NCI-H226 (cell line): ENCODE measurements at places on chromosomes 12 and 14.

GRCh38 chr12:102954134-102954533 lies 3.3 kb upstream of the ASCL1 start:
- no peak for DNase-seq

GRCh38 chr12:34021071-34021470 lies 1.2 kb upstream of the ALG10 start:
- DNase-seq = no peak

- DNase-seq = no peak
Observed at GRCh38 chr14:21162081-21162480, 6.2 kb upstream of the OR5AU1 start.

GRCh38 chr14:53744857-53745256 lies 211.8 kb downstream of the BMP4 start:
- DNase-seq = no peak

GRCh38 chr14:48943913-48944312 lies 642.3 kb downstream of the RPS29 start:
- peak; percentile 82 for DNase-seq

DNA sequence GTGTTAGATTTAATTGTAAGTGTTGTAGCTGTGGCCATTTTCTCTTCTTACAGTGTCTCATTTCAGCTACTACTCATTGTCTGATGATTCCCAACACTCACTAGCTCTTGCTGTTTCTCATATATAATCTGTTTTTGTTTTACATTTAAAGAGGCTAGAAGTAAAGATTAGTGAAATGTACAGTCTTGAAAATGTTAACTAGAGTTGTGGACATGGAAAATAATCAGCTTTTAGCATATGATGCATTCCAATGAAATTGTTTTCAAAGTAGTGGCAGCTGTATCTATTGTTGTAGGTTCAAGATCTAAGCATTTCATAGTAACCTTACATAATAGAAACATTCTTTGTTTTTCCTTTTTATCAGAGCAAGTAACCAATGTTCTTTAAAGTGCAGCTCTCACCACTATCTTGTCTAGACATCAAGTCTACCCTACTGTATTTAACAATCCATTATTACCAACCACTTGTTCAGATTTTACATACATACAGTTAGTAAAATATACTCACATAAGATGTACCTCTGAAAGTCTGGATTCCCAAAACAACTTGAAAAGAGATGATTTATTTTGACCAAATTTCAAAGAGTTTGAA lies 76.9 kb downstream of the PPHLN1 start:
- DNase-seq = no peak

- no peak for DNase-seq
Observed at GRCh38 chr12:24268663-24269186, 319.3 kb upstream of the SOX5 start.

DNA sequence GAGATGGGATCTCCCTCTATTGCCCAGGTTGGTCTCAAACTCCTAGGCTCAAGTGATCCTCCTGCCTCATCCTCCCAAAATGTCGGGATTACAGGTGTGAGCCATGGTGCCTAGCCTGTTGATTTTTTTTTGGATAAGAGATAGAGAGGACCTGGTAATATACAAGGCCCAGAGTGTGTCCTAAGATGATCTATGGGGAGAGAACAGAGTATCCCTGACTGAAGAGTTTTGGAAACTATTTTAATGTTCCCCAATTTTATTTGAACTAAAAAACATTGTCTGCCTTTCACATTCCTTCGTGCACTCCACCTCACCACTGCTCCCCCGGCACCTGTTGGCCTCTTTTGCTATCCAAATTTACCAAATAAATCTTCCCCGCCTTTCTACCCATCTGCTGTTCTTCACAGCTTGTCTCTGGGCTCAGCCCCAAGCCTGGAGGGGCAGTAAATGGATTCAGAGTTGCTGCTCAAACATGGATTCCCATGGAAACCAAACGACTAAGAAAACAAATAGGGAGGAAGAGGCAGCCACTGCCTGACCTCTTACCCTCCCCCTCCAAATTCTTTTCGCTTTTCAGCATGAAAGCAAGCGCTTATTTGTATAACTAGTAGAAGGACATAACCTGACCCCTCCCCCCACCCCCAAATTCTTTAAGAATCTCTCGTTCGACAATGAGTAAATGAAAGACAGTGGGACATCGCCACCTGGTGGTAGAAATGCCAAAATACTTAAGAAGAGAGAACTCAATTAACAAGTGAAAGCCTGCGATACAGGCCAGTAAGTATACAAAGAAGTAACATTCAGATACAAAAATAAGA lies 22.6 kb downstream of the OR10G3 start:
- peak; percentile 77 for DNase-seq

GRCh38 chr14:94081386-94081820 lies 293 bp downstream of the IFI27L1 start:
- no peak for DNase-seq

DNA sequence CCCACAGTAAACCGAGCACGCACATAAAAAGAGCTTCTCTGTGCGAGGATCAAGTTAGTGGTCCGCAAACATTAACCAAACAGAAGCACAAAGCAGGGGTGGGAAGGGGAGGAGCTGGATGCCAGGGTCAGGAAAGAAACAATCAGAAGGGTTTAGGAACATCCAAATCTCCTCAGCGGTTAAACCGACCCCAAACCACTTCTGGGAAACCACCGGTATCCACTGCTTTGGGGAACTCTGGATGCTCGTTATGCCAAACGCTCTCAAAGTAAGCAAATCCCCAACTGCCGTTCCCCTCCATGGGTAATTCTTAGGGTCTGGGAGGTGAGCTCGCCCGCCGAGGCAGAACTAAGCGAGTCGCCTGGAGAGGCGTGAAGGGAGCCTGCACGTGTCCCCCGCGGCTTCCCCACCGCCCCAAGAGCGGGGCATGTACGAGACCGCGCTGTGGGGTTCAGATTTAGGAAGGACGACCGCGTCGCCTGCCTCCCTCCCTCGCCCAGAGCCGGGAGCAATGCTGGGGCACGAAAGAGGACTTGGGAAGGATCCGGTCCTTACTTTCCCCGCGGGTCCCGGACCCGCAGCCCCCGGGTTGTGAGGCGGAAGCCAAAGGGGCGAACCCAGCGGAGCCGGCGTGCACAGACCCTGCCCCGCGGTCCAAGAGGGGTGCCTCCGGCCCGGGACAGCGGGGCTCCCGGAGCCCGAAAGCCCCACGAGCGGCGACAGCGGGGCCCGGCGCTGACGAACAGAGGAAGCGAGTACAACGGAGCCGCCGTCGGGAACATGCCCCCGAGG lies 711 bp downstream of the SBNO1 start:
- DNase-seq = peak; percentile 1

- no peak for DNase-seq
Observed at GRCh38 chr12:1094714-1095113, 103.7 kb downstream of the ERC1 start.

GRCh38 chr14:105135700-105136395 lies 32.7 kb downstream of the JAG2 start:
- DNase-seq = no peak

GRCh38 chr12:115030017-115030416 lies 346.0 kb upstream of the TBX3 start:
- DNase-seq = no peak

DNA sequence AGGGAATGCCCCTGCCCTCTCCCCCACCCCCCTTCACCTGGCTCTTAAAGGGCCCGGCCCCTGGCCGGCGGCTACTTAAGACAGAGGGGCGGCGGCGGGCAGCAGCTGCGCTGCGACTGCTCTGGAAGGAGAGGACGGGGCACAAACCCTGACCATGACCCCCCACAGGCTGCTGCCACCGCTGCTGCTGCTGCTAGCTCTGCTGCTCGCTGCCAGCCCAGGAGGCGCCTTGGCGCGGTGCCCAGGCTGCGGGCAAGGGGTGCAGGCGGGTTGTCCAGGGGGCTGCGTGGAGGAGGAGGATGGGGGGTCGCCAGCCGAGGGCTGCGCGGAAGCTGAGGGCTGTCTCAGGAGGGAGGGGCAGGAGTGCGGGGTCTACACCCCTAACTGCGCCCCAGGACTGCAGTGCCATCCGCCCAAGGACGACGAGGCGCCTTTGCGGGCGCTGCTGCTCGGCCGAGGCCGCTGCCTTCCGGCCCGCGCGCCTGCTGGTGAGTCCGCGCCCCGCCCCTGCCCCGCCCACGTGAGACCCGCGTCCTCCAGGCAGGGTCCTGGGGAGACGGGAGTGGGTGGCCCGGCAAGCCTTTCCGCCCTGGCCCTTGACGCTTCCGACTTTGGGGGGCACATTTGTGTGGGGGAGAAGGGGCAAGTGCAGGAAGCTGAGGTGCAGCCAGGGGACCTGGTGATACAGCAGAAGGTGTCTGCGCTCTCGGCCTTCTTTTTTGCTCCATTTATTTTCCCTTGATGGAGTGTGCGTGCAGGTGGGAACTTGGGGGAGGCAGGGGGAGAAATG lies at the start of gene IGFBP6:
IGFBP6 (plus strand) TSS at position 104 of the 790 bp plus-strand sequence; CDS start at position 155, 51 bp downstream.
- peak; percentile 74 for DNase-seq

- DNase-seq = no peak
Observed at GRCh38 chr14:105267820-105268548, 19.7 kb downstream of the BTBD6 start.

DNA sequence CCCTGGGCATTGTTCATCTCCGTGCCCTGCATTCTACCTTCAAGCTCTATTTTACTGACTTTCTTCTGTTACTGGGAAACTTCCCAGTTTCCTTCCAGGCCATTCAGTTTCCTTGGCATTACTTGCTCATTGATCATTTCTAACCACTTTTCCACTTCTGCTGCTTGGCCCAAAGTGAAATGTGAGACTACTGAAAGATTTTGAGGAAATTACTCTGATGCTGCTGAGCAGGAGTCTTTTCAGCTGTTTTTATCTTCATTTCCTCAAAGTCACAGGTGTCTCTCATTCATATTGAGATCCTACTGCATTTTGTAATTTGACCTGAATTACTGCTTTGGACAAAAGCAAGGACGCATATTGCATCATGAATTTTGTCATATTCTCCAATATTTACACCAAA lies 26.4 kb upstream of the DBX2 start:
- no peak for DNase-seq

GRCh38 chr12:69002969-69003368 lies 70.0 kb upstream of the CPM start:
- DNase-seq = no peak

DNA sequence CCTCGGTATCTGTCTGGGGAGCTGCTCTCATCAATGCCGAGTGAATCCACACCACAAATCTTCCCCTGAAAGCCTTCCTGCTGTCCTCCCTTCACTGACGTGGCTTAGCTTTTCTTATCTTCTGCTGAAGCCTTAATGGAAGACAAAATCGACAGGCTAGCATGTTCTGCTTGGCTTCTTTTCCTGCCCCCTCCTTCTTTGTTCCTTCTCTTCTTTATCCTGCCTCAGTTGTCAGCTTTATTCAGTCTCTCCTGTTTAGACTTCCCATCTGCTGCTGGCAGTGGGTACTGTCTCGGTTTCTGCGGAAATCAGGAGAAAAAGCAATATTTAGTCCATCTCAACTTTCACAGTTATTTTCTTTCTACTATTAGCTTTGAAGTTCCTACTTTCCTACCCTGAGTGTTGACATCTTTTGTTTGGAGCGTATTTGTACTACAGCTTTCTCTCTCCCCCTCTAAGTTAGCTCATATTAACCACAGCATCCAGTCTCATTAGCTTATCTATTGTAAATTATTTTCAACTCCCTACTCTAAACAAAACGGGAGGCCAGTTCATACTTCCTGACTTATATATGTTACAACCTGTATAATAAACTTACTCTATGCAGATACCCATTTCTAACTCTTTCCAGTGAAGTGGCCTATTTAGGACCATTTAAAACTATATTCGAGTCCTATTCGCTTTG lies 226.0 kb downstream of the DACT1 start:
- DNase-seq = no peak

- DNase-seq = no peak
Observed at GRCh38 chr14:54188064-54188666, 208.6 kb upstream of the CDKN3 start.

DNA sequence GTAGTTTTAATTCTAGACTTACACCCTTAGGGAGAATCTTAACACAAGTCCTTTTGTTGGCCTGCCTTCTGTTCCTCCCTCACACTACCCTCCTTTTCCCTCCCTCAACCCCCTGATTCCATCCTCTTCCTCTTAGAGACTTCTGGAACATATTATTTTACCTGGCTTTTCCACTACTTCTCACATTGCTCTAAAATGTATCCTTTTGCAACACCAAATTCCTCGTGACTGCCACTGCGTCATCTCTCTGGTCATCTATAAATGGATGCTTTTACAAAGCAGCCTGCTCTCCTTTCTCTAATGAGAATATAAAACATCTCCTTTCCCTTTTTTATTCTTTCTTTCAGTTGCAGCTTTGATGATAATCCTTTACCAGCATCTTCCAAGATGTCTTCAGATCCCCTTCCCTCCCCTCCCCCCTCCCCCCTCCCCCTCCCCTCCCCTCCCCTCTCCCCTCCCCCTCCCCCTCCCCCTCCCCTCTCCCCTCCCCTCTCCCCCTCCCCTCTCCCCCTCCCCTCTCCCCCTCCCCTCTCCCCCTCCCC lies 93.6 kb downstream of the DIP2B start:
- DNase-seq = no peak

- no peak for DNase-seq
Observed at GRCh38 chr12:26851031-26851809, 18.2 kb upstream of the ITPR2 start.

GRCh38 chr12:124786061-124786964 lies 77.4 kb downstream of the SCARB1 start:
- no peak for DNase-seq

GRCh38 chr12:105221583-105222283 lies 14.2 kb downstream of the APPL2 start:
- no peak for DNase-seq

DNA sequence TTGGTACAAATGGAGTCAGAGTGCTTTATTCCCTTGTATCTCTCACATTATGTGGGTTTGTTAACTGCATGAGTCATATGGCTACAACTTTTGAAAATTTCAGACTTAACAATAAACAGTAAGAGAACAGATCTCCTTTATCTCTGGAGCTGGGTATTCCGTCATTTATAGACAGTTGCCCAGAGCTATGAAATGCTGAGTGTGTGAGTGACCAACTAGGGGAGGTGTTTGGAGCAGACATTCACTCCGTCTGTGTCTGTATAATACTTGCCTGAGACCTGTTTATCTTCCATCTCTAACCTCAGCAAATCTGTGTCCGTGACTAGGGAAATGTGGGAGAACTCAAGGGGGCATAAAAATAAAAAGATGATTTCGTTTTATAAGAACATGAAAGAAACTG lies 279.9 kb upstream of the FAR2 start:
- DNase-seq = peak; percentile 92

GRCh38 chr14:66038618-66039017 lies 447.6 kb upstream of the CCDC196 start:
- DNase-seq = peak; percentile 89

DNA sequence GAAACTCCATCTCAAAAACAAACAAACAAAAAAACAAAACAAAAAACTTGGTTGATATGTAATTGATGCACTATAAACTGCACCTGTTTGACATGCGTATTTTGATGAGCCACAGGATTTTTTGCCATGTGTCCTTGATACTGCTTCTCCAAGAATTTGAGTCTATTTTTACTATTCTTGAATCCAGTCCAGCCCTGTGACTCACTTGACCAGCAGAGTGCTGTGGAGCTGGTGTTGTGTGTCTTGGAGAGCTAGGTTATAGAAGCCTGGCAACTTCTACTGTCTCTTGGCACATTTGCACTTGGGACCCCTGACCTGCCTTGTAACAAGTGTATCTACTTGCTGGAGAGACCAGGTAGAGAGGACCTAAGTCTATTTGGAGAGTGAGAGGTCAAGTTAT lies 52.0 kb downstream of the KLRG1 start:
- no peak for DNase-seq
